ENCODE measurements at places on chromosomes 7 and 10.
A peak's percentile ranks its signal among the peaks of the same experiment; 100 is the strongest.

DNA sequence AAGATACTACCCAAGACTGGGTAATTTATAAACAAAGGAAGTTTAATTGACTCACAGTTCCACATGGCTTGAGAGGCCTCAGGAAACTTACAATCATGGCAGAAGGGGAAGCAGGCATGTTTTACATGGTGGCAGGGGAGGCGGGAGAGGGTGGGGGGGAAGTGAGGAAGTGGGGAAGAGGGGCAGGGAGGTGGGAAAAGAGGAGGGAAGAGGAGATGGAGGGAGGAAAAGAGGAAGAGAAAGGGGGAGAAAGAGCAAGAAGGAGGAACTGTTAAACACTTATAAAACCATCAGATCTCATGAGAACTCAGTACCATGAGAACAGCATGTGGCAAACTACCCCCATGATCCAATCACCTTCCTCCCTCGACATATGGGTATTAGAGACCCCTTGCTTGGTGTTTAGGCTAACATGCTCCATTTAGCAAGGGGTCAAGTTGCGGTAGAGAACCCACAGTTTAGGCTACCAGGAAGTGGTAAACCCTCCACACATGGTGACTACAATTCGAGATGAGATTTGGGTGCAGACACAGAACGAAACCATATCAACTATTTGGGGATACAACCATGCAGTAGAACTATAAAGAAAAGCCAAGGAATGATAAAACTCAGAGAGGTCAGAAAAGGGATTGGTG lies 3.5 kb upstream of the LMBR1 start:
- DNase-seq, result no peak

DNA sequence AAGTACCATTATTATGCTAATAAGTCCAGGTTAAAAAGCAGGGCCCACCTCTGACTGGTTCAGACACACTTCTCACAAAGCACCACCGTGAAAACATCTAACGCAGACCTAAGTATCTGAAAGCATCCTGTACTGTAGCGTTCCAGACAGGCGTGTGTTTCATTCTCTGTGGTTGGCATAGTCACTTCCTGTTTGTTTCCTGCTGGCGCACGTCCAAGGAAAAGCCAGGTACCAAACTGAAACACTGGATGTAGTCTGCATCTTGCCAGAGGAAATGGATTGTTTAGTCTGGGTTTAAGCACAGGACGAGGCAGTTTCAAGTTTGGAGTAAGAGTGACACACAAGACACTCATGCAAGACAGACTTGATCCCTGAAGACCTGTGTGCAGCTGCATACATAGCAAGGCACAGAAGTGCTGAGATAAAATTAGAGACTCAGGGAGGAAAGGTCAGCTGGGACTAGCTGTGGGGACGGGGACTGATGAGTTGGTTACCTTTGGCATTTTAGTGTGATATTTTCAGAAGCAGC lies 23.3 kb downstream of the BPGM start:
- no peak for DNase-seq

DNA sequence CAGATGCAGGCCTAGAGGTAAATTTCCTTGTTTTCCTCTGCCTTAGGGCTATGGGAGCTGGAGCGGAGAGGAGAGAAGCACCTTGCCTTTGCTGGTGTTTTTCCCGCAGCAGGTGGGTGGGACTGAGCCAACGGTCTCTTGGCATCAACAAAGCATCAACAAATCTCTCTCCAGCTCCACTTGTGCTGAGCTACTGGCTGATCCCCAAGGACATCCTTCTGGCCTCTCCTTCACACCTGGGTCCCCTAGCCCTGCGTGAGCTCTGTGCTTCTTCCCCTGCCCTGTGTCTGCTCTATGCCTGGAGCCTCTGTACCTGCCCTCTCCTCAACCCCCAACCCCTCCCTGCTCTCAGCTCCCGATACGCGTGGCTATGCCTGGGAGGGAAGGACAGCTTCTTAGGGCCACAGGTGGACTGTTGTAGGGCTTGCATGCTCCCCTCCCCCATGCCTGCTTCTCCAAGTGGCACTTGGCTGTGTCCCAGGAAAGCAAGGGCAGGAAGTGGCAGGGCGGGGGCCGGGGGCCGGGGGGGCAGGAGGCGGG lies 3.2 kb upstream of the CLDN4 start:
- peak; percentile 98 for DNase-seq

DNA sequence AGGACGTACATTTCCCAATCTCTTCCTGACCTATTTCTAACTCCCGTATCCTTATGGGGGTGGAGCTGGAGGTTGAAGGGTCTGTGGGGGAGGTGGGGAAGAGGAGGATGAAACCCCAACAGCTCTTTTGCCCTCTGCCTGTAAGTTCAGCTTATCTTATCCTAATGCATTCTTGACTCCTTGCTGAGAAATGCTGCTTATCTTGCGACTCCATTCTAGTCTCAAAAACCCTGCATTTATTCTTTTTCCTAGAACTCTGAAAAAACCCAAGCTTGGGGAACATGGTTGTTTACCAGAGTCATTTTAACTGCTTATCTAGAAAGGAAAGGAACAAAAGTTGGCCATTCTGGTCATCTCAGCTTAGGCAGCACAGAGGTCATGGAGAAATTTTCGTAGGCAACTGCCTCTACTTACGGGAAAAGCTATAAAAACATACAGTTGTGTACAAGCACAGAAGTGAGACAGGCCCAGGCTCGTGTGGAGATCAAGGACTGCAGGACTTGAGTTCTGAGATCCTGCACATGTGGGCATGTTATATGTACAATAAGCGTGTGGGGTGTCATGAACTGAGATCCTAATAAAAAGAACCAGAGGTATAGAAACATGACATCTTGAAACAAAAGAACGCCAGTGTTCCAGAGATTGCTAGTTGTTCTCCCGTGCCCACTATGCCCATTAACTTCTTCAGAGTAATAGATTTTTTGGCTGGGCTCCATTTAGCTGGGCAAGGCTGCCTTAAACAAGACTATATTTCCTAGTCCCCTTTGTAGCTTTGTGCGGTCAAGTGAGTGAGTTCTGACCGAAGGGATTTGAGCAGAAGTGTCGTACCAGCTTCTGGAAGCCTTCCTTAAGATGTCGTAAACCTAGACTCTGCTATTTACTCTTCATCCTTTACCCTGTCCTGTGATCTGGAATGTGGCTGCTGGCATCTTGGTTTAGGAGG lies 9.6 kb downstream of the INMT start:
- no peak for DNase-seq

DNA sequence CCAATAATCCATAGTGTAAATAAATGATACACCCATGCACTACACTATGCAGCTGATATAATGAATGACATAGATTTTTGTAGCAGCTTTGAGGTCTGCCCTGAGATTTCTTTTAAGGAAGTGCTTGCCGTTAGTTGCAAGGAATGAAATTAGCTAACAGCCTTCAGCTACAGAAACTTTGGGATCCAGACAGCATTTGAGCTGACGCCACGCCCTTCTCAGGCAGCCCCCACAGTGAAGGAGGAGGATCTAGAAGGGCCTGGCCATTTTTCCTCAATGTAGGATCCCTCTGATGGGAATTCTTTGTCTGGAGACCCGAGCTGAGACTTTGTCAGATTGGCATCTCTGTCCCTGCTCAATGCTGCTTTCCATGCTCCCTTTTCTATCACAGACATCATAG lies 6.1 kb upstream of the PDK4 start:
- DNase-seq, result no peak

DNA sequence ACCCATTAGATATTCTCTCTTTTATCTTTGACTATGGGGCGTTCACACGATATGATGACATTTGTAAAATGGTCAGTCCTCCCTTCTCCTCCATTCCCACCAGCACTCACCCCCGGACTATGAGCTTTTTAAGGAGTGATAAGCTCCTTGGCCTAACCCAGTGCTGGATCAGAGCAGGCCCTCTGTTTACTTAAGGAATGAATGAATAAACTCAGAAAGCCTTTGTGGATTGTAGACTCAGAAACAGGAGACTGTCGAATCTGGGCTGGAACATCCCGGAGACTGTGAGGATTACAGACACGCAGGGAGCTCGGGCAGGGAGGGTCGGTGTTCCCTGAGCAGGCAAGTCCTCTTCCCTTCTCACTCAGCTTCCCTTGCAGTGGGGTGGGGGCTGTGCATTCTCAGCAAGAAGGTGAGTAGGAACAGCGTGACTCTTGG lies 6.8 kb upstream of the ZCCHC24 start:
- no peak for DNase-seq

GRCh38 chr10:66209025-66209424 lies 716.8 kb upstream of the LRRTM3 start:
- DNase-seq, result no peak

- DNase-seq, result no peak
Measured at GRCh38 chr10:88682491-88682890, 18.2 kb downstream of the LIPF start.

DNA sequence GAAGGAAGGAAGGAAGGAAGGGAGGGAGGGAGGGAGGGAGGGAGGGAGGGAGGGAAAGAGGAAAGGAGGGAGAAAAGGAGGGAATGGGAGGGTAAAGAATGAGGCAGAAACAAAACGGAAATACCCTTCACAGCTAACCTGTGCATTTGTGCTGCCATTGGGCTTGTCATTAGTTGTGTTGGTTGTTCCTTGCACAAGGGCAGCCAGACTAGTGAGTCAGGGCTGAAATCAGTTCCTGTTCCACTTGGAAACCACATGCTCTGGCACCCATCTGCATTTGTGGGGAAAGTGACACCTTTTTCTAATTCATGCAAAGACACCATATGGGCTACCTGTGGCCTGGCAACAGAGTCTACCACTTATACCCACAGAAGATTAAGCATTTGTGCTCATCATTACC lies 1004.0 kb upstream of the C7orf33 start:
- DNase-seq, result no peak

GRCh38 chr10:119198438-119198837 lies 8.9 kb upstream of the GRK5 start:
- no peak for DNase-seq
